Spinal cord (tissue), 10 donors: ENCODE measurements at places on chromosomes 1 and 21.

GRCh38 chr1:62307895-62308492, 11.2 kb downstream of the KANK4 start:
- no peak for DNase-seq

DNA sequence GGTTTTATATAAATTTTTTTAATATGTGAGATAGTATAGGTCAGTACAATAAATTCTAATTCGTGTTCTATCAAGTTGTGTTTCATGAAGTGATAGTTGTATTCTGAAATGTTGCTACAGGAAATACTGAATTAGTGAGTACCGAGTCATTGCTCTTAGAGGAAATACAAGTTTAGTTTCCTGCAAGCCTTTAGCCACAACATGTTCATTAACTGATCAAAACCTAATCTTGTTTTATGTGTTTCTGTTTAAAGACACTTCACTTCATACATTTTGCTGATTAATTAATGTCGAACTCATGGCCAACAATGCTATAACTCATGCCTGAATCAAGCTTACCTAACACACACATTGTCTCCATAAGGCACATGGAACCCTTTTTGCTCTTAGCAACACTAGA, 43.6 kb downstream of the LRRC7 start:
- DNase-seq, result no peak

- DNase-seq, result no peak
Measured at GRCh38 chr1:59133997-59134396, 162.9 kb upstream of the FGGY start.

GRCh38 chr1:162535501-162535900, 26.0 kb upstream of the UAP1 start:
- DNase-seq, result no peak

DNA sequence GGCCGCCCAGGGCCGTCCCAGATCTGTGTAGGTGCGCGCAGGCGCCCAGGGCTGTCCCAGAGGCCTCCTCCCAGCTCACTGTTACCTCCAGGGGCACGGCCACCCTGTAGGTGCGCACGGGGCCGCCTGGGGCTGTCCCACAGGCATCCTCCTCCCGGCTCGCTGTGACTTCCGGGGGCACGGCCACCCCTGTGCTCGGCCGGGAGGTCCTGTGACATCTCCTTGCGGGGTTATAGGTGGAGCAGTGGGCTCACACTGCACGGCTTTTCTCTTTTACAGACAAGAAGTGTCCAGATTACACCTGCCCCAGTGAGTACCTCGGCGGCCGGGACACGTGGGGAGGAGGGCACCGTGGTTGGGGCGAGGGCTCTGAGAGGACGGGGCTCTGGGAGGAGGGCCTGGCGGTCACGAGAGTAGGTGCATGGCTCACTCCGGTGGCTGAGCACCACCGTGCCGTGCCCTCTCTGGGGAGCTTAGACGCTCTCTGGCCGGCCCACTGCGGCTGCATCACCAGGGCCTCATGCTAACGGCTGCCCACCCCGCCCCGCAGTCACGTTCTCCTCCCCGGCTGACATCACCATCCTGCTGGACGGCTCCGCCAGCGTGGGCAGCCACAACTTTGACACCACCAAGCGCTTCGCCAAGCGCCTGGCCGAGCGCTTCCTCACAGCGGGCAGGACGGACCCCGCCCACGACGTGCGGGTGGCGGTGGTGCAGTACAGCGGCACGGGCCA, 21.4 kb downstream of the COL6A1 start:
- DNase-seq, result no peak

GRCh38 chr1:214587165-214587564, 15.8 kb upstream of the CENPF start:
- no peak for DNase-seq

GRCh38 chr1:206896261-206896660, 982 bp upstream of the IL24 start:
- no peak for DNase-seq

DNA sequence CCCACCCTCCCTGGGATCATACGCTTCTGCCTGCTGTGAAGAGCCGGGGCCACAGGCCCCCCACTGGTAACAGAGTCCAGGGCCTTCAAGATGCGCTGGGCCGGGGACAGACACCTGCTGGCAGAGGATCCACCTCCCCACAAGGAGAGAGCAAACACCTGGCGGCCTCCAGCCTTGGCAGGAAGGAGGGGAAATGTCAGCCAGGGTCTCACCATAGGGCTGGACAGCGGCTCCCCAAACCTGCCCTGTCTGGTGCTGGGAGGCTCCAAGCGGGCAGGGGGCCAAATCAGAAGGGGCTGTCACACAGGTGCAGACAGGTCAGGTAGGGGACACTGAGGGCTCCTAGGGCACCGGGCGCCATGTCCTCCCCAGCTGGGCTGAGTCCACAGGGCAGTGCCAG, 58.9 kb downstream of the KCNAB2 start:
- no peak for DNase-seq

GRCh38 chr1:94531664-94532063, 9.9 kb downstream of the F3 start:
- DNase-seq, result no peak

GRCh38 chr21:44574457-44575306, 1.2 kb downstream of the KRTAP10-4 start:
- no peak for DNase-seq

DNA sequence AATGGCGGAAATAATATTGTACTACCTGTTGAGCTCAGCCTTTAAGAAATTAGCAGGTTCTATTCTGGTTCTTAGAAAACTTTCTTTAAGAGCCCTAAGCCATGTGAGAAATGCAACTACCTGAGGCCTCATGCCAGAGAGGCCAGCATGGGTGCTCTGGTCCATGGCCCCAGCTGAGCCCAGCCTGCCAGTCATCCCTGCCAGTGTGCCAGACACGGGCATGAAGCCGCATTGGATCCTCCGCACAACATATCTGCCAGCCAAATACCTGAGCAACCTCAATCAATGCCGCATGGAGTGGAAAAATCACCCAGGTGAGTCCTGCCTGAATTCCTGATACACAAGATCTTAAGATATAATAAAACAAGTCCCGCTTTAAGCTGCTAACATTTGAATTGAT, 91.8 kb downstream of the C21orf91 start:
- no peak for DNase-seq

- no peak for DNase-seq
Measured at GRCh38 chr1:74396933-74397332, 115.5 kb downstream of the LRRC53 start.

- no peak for DNase-seq
Measured at GRCh38 chr1:232493869-232494268, 136.1 kb downstream of the SIPA1L2 start.
